ENCODE measurements at places on chromosomes 6 and 20.

DNA sequence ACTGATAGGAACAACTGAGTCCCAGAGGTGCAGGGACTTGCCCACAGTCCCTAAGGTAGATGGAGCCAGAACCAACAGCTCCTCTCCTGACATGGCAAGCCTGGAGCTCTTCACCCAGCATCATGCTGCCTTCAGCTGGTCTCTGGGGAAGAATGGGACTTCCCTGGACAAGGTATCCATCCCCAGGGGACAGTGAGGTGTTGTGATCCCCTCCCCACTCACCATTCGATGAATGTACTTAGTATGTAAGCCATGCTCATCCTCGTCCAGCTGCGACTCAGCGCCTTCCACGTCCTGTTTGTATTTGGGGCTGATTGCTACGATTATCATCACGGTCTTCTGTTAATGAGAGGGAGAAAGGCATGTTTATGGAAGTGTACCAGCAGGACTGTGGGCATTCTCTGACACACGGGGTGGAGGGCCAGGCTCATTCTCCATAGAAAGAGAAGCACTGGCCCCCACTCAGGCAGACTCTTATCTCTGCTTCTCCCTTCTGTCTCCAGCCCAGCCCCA, 39.4 kb downstream of the TRAF3IP2 start:
- DNase-seq: no peak

- peak; percentile 20 for DNase-seq
Observed at GRCh38 chr6:139373154-139373927, 1.1 kb downstream of the CITED2 start.

DNA sequence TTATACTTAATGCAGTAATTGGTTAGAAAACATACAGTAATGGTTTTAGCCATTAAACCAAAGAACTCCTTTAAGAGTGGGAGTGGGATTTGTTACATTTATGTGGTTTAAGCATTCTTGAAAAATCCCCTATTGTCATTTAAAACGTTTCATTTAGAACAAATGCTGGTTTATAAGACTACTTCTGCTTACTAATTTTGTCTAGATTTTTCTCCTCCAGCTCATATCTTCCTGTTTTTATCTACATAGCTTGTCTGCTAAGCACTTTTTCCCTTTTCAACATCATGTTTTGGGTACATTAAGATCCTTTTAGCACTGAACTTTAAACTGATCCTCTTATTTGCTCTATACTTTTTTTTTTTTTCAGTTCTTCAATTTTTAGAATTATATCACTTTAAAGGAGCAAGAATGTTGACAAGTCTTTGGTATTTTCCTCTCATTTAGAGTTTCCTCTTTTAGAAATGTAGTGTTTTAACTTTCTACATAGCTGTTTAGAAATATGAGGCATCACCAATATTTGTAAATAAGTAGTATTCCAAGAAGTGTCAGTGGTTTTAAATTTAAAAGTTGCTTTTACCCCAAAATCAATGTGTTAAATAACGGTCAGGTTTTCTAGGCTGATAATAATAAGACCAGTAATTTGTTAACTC, 80.9 kb downstream of the SESN1 start:
- DNase-seq: no peak

- no peak for DNase-seq
Observed at GRCh38 chr20:33852626-33853506, 41.7 kb downstream of the CHMP4B start.

GRCh38 chr6:101125380-101125971, 244.3 kb upstream of the ASCC3 start:
- no peak for DNase-seq
